ENCODE measurements at places on chromosomes 4 and X.

GRCh38 chrX:46506076-46506475, 39.1 kb downstream of the ZNF674 start:
- DNase-seq: no peak

DNA sequence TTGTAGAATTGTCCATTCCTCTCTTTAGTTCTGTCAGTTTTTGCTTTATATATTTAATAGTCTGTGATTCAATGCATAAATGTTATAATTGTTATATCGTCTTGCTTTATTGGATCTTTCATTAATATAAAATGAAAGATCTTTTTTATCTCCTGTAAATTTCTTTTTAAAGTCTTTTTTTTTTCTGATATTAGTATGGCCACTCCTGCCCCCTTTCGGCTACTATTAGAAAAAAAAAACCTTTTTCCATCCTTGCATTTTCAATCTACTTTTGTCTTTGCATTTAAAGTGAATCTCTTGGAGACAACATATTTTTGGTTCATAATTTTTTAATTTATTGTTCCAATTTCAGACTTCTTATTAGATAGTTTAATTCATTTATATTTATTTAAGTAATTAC, 677.4 kb upstream of the NDST4 start:
- no peak for DNase-seq

- DNase-seq: no peak
Observed at GRCh38 chrX:78075787-78076389, 28.2 kb upstream of the PGK1 start.

GRCh38 chrX:138859421-138859820, 147.9 kb upstream of the FGF13 start:
- DNase-seq: no peak

DNA sequence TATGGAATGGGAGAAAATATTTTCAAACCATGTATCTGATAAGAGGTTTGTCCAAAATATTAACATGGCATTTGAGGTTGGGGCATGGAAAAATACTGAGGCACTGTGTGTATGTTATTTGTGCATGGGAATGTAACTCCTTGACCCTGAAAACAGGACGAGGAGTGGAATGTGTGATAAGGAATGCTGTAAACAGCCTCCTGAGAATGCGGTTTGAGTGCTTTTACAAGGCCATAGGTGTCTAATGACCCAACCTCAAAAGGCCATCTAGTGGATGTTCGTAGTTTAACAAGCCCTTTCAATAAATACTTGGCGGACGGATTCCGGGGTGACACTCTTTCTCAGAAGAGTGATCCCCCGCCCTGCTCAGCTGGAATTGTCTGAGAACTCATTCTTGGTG, 162.9 kb upstream of the USP9X start:
- DNase-seq: peak; percentile 67

GRCh38 chr4:149980941-149981340, 97.3 kb upstream of the DCLK2 start:
- DNase-seq: peak; percentile 61

GRCh38 chr4:24489870-24490269, 94.5 kb downstream of the DHX15 start:
- DNase-seq: peak; percentile 44

DNA sequence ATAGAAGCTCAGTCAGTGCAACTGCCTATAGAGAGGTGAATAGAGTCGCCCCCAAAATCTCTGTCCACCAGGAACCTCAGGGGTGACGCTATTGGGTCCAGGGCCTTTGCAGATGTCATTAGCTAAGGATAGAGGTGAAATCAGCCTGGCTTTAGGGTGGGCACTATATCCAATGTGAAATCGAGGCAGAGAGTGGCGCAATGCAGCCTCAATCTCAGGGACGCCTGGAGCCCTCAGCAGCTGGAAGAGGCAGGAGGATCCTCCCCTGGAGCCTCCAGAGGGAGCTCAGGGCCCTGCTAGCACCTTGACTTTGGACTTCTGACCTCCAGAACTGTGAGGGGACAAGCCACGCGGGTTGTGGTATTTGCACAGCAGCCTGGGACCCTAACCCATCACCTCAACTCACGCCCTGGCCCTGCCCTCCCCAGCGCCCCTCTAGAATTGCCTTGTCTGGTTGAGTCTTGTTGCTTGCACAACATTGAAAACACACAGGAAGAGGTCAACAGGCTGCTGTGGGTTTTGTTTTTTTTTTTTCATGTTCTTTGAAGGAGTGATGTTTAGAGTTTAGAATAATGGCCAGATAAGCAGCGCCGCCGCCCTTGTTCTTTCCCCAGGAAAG, 89.4 kb upstream of the PSAPL1 start:
- no peak for DNase-seq

GRCh38 chrX:139018436-139018835, 306.9 kb upstream of the FGF13 start:
- DNase-seq: no peak

DNA sequence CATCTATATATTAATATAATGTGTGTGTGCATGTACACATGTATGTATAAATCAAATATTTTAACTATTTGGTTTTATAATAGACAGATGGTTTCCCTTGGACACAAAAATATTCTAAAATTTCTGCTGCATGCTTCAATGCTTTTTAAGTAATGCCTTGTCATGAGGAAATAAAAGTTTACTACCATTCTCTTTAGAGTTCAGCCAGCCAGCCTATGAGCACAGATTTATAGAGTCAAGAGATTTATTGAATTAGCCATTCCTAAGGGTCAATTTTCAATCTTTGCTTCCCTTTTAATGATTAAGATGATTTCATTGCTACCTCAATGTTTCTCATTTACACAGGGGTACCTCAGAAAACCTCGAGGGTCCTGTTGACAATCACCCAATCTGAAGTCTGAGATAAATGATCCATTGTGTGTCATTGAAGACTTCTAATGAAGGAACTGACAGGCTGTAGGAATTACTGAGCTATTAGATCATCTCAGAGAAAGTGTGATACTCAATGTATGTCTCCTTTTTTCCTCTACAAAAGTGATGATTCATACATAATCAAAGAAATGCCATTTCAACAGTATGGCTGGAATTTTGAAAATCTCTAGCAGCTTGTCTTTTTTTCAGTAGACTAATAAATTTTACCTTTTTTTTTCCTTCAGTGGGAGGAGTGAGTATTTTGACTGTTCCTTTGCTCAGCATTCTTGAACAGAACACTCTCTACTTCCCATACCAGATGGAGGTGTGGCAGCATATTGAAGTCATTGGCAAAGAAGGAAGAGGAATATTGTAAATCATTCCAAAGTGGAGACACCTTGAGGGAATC, 222.6 kb upstream of the PCDH18 start:
- no peak for DNase-seq

- no peak for DNase-seq
Observed at GRCh38 chr4:89009115-89009514, 47.9 kb downstream of the FAM13A start.

DNA sequence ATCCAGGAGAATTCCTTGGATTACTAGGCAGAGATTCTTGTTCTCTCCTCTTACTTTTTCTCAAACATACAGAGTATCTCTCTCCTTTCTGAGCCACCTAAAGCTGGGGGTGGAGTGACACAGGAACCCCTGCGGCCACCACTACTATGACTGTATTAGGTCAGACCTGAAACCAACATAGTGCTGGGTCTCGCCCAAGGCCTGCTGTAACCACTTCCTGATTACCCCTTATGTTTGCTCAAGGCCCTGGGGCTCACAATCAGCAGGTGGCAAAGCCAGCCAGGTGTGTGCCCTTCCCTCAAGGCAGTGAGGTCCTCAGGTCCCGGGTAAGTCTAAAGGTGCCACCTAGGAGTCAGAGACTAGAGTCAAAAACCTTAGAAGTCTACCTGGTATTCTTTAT, 166.4 kb downstream of the PARM1 start:
- DNase-seq: no peak

DNA sequence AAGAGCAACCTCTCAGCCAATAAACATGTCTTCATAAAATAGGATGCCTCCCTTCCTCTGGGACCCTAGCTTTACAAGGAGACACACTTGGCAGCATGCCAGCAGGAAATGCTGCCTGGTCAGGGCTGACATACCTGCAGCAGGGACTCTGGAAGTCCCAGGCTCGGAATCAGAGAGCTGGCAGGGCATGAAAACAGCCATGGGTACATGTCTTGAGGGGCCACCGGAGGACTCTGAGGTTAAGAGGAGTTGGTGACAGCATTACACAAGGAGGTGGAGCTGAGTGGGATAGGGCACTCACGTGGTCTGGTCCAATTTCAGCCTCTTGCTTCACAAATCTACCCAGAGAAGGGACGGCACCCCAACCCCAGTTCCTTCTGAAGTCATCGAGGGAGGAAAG, 15.7 kb downstream of the MSX1 start:
- no peak for DNase-seq

GRCh38 chr4:76307660-76308014, 1.1 kb downstream of the STBD1 start:
- no peak for DNase-seq

DNA sequence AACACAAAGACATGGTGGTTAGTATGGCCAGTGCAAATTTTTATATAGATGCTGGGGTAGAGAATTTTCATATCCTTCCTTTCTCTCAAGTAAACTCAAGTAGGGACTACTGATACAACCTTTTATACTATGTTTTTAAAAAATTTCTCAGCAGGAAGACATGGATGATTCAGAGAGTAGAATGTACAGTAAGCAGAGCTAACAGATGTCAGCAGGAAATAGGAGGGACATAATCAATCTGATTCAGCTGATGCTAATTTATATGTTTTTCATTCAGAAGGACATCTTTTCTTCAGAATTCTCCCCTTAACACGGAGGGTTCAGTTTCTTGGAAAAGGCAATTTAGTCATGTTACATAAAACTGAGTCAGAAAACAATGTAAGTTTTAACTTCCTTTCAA, 95.4 kb downstream of the GRIA2 start:
- no peak for DNase-seq

DNA sequence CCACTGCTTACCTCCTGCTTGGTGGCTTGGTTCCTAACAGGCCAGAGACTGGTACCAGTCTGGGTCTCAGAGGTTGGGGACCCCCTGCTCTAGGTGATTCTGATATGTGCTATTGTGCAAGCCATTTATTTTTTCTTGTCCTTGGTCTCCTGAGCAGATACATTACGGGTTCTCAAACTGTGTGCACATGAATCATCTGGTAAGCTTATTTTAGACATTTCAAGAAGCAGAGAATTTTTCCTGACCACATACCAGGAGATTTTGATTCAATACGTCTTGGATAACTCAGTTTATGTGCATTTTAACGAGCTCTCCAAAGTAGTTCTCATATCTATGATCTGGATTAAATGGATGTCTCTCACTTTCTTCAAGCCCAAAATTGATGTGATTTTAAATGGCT, 77.2 kb downstream of the FHIP1A start:
- DNase-seq: no peak

GRCh38 chr4:132865922-132866321, 283.2 kb upstream of the PCDH10 start:
- DNase-seq: no peak

- no peak for DNase-seq
Observed at GRCh38 chr4:98686043-98686707, 27.8 kb upstream of the TSPAN5 start.

DNA sequence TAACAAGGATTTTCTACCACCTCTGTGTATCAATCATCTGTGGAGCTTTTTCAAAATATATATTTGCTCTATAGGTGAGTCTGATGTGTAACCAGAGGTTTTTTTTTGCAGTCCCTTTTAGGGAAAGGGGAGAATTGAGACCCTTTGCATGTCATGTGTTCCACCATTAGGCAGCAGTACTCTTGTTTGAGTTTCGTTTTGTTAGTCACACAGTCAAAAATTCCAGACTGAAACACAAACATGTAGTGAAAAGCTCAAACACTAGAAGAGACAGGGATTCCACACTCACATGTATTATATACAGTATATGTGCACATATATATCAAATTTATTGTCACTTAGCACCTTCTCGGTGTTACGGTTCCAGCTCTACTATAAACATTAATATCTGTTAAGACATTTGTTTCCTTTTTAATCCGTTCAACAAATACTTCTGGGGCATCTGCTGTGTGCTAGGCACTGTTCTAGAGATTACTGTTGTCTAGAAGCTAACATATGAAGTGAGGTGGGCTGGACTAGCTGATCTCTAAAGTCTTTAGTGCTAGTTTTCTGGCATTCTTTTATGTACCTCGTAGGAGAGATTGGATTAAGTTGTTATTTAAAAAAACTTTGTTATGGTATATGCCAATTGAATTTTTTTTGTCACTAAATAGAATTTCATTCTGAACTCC, 5.5 kb downstream of the USP9X start:
- DNase-seq: peak; percentile 17

DNA sequence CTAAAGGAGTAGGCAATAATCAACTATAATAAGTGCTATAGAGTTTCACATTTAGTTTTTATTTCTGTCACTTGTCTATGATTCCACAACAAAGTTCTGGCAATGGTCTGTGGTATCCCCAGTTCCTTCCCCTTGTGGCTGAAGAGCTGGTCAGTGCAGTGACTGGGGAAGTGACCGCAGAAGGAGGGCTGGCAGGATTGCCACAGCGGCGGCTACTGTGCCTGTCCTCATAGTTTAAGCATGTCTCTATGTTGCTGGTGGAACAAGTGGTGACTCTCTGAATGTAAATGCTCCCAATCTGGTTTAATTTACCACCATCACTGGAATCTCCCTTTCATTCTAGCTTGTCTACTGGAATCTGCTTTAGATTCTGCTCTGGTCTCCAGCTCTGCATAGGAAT, 170.6 kb upstream of the GK2 start:
- DNase-seq: no peak
